Cerebellum (tissue), 4 donors: ENCODE measurements at places on chromosomes 5 and 9. TPM values are rescaled to one million over a fixed set of nuclear protein-coding genes. Genes with fewer than 3 reads are reported as not detected.

DNA sequence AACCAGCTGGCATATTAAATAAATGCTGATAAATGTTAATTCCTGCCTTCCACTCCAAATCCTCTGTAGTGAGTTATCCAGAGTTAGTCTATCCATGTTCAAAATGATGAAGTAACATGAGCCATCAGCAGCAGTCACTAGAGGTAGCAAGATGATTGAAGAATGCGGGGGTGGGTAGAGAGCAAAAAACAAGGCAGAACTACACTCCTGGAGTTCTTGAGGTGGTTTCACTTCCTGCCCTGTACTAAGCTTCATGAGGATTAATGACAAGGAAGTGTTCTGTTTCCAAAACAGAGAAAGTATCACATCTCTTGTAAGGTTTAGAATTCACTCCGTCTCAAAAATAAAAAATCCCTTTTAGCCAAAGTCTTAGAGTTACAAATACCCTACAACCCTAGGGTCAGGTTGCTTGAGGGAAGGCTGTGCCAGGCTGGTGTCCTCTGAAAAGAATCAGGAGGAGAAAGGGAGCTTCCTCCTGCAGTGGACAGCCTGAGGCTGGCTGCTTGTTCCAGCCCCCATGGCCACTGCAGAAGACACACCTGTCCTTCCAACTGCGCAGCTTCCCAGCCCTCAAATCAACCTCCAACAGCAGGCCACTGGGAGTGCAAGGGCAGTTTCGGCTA lies 180.2 kb downstream of the DENND1A start:
- DNase-seq: no peak

DNA sequence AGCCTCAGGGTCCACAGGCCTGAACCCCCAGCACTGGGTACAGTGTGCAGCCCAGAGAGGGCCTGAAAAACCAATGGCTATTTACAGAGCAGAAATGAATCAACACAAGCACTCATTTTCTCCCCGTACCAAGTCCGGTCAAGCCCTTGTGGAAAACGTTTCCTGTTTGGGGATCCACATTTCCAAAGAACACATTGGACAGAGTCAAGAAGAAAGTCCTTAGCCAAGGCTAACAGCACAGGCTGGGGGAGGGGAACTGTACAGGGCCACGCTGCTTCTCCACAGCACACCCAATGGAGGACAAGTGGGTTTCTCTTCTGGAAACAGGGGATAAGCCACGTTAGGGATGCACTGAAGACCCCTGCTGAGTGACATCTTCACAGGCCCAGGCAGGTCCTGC lies 62.3 kb downstream of the NSUN2 start:
- DNase-seq: no peak

PCDHGA7 gene
- total RNA-seq: 20.0 TPM

DNA sequence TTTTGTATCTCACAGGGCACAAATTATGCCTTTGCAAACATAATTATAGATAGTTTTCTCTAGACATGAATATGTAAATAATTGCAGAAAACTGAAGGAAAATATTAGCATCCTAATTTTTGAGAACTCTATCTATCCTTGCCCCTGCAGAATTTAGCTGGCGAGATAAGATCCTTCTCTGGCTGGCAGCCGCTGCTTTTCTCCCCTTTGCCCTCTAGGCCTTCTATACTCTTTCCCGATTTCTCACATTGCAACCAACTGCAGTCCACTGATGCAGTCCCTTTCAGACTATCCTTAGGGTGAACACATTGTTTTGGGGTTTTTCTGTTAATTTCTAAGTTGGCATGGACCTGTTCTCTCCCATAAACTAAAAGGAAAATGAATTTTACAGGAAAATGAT lies 91.3 kb downstream of the CD180 start:
- DNase-seq: no peak

SLC23A1 gene
- not detected for total RNA-seq

FCN1 gene
- 0.27 TPM for total RNA-seq
